Sigmoid colon (tissue), 7 donors: ENCODE measurements at places on chromosomes 7 and 10. TPM values are rescaled to one million over a fixed set of nuclear protein-coding genes. Genes with fewer than 3 reads are reported as not detected.
A peak's percentile ranks its signal among the peaks of the same experiment; 100 is the strongest.

The HOGA1 gene
- total RNA-seq: not detected

The DDX56 gene
- 50.1 TPM for total RNA-seq

DNA sequence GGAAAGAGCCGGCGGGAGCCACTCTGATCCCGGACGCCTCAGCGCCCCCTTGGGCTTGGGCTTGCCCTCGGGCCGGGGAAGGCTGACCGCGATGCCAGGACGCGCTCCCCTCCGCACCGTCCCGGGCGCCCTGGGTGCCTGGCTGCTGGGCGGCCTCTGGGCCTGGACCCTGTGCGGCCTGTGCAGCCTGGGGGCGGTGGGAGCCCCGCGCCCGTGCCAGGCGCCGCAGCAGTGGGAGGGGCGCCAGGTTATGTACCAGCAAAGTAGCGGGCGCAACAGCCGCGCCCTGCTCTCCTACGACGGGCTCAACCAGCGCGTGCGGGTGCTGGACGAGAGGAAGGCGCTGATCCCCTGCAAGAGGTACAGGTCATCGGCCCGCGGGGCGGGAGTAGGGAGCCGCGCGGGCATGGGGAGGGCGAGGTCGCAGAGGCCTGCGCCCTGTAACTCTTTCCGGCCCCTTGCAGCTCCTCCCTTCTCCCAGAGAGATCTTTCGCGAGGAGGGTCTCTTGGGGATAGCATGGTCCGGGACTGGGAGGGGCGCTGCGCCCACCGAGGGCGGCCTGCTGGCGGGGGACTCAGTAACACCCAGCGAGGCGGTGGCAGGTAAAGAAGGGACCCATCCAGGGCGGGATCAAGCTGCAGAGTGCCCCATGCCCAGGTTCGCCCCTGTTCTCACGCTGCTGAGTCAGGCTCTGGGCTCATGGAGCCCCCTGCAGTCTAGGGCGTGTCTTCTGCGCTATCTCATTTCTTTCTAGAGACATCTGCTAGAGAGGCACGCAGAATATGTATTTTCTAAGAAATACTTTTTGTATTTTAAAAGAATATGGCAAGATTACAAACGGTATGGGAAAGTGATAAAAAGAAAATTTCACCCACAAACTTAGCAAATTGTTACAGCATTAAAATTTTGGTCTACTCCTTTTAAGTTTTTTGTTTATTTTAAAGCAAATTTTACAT is 687 bp downstream of the EPDR1 start:
- peak; percentile 69 for DNase-seq

The OR2A12 gene
- total RNA-seq: not detected

DNA sequence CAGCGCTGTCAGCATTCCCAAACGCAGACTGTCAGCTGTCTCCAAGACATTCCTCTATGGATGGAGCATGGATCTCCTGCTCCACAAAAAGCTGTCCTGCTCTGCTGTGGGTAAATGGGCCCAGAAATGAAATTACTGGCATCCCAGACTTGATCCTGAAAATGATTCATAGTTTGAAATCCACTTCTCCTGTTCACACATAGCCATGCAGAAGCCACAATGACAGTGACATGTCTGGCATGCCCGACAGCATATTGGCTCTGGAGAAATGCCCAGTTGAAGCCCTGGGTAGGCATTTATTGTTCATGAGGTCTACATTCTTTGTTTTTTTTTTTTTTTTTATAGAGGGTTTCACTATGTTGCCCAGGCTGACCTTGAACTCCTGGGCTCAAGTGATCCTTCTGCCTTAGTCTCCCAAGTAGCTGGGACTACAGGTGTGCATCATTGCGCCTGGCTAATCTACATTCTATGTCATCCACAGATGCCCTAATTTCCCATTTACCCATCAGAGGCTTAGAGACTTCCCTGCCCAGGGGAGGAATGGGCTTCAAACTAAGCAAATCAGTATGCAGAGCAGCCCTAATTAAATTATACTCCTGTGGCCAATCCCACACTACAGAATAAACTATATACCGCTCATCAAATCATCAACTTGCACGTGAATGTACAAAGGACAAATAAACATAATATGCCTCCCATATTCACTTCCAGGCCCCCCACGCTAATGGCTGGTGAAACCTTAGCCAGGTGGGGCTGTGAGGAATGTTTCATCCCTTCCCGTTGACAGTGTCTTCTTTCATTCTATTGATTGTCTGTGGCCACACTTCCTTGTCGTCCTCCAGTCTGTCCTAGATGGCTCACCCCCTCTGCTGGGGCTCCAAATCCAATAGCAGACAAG is 61.8 kb upstream of the EEPD1 start:
- no peak for DNase-seq

The KIF11 gene
- 0.71 TPM for total RNA-seq

DNA sequence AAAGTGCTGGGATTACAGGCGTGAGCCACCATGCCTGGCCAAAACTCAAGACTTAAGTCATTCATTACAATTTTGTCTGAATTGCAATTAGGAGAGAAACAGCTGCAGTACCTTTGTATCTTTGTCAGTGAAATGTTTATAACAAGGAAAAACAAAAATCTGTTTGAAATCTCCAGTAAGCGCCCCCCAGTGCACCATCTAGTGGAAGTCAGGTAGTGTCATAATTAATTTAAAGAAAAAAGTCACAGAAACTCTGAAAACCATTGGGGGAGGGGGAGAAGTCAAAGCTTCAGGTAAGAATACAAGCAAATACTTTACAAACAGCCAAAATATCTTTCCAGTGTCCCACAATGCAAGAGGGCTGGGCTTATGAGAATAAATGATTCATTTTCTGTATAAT is 2.8 kb downstream of the MPP7 start:
- DNase-seq: no peak

The CYCS gene
- 47.6 TPM for total RNA-seq

GRCh38 chr7:5578495-5578894 is 154.9 kb upstream of the TNRC18 start:
- DNase-seq: no peak

DNA sequence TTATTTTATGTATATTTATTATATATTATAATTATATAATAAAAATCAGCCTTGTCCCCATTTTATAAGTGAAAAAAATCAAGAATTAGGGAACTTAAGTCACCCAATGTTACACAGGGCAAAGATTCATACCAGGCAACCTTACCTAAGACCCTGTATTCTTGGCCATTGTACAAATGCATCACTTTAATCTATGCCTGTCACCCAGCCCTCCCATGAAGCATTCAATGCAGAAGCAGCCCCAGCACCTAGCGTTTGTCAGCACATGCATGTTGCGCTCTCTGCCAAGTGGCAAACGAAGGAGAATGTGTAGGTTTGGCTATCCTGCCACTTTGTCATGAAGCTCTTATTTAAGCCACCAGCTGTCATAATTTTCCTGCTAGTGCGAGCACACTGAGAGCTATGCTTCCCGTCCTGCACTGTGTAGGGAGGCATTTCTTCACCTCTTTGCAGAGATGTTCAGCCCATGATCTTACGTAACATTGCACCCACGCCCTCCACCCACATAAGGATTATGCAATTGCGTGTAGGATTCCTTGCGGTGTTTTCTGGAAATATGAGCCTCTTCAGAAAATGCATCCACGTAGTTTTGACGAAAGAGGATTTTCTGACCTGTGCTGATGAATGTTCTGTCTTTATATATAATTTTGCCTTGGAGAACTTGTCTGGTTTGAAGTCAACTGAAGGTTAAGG is 7.7 kb upstream of the COBL start:
- no peak for DNase-seq

DNA sequence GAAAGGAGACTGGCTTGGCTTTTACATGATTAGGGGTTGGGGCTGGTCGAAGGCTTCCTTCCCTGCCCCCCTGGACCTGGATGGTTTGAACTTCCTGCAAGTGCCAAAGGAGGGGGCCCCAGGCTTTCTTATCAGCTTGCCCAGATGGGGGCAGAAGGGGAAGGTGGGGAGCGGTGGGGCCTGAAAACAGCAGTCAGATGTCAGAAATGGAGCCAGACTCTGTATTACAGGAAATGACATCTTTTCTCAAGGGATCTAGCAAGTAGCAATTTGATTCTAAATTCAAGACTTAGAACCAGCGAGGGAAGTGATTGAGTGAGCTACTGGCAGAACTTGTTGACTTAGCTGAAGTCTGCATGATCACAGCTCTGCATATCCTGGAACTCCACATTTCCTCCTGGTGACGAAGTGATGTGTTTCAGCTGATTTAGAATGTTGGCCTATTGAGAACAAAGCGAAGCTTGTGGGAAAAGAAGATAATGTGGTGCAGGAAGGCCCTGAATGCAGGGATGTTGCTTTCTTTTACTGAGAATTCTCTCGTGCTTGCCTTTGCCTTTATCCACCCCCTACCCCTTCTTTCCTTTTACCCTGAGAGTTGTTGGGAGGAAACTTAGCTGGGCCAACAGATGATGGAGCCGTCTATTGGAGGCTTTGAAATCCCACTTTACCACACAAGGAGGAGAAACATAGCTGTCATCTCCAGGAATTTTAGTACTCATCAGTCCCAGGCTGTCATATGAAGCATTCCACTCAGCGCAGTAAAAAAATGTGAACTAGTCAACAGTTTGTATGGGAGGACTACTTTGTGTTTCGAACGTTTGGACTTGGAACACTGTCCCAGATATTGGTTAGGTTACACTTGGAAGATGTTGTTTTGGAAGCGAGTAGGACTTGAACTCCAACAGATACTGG is 43.2 kb downstream of the CCNY start:
- no peak for DNase-seq

DNA sequence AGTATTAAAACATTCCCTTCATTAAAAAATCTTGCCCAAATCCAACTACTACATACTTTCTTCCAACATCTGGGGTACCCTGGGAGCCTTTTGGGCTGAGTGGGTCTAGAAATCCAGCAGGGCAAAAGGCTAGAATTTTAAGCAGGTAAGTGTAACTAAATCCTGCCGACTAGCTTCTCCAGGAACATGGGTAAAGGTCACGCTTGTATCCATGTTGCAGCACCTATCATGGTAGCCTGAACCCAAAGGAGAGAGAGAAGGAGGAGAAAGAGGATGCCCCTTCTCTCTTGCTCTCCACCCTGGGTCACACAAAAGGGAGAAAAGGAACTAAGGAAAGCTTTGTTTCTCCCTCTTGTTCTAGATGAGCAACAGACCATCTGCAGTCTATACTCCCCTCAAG is 53.3 kb downstream of the ZNF680 start:
- DNase-seq: no peak

DNA sequence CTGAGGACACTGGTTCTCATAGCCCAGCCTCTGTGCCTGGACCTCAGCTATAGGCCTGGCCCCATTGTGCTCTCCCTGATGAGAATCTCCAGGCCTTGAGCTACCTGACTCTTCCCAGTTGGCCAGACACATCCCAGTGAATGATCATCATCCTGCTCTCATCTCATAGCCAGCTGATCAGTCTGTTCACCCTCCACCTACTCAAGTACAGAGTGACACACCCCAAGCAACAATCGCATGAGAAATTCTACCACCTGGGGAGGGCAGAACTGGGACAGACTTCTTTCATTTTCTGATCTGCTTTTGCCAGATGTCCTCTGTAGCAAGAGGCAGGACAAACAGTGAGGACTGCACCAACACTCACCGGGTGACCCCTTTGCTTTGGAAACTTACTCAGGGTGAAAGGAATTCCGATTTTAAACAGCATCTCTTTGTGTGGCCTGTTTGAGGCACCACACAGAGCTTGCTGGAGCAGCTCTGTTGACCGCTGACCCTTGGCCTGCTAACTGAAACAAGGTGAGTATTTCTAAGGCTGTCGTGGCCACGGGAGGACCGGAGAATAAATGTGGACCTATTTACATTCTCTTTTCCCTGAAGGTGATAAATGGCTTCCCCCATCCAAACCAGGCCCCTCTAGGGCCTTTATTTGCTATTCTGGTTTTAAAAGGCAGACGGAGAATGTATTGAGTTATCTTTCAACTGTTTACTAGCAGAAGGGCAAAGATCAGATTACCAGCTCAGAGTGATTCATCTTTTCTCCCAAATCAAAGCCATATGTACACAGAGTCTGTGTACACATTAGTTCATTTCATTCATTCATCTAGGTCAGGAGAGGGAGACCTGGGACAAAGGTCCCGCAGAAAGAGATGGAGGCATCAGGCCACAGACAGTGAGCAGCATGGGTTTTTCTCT is 181.4 kb upstream of the TNS3 start:
- DNase-seq: no peak

DNA sequence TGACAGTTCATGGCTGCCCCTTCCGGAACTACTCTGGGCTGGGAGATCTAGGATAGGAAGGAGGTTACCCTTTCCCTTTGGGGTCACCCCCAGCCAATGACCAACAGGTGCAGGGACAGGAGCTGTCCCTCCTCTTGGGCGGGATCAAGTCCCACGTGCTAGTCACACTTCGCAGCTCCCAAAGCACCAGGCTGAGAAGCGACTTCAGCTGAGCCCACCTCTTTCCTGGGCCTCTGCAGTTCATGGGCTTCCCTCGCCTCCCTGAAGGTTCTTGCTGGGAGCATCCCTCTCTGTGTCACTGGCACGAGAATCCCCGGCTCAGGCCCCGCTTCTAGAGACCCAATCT is 115.5 kb downstream of the FAM53B start:
- DNase-seq: no peak

- DNase-seq: peak; percentile 67
These were observed 195.3 kb downstream of the DIP2C start for GRCh38 chr10:494149-494542.

DNA sequence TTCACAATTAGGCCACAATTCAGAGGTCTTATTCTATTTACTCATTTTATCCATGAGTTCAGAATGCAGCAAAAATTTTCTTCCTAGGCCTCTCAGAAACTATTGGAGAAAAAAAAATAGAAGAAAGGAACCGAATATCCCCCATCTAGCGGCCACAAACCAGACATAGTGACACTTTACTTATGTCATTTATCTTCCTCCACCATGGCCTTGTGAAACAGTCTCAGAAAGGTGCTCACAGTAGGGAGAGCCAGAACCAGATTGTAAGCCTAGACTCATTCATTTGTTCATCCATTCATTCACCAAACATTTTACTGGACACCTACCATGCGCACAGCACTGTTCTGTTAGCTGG is 16.0 kb downstream of the CREB3L2 start:
- no peak for DNase-seq

- DNase-seq: peak; percentile 86
These were observed 77.6 kb upstream of the SFMBT2 start for GRCh38 chr10:7488418-7488829.

The FRA10AC1 gene
- 11.8 TPM for total RNA-seq

DNA sequence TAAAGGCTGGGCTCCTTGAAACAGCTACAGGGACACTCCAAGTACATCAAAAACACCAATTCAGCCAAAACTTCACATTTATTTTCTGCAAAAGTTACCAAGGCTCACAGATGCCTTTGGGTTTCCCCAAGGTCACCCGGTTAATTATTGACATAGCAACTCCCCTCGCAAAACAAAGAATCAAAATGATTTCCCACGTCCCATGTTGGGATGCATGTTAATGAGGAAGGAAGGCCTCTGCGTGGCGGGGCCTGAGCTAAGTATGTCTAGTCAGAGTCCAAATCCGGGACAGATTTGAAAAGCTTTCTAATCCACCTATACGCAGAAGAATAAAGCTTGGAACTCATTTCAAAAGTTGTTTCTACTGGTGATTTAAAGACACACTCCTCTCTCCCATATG is 535 bp upstream of the TMEM72 start:
- DNase-seq: no peak

The TRPV5 gene
- total RNA-seq: not detected

The TLL2 gene
- 0.14 TPM for total RNA-seq

The TMEM26 gene
- total RNA-seq: 0.14 TPM
